ENCODE measurements at places on chromosomes 7 and 10.

DNA sequence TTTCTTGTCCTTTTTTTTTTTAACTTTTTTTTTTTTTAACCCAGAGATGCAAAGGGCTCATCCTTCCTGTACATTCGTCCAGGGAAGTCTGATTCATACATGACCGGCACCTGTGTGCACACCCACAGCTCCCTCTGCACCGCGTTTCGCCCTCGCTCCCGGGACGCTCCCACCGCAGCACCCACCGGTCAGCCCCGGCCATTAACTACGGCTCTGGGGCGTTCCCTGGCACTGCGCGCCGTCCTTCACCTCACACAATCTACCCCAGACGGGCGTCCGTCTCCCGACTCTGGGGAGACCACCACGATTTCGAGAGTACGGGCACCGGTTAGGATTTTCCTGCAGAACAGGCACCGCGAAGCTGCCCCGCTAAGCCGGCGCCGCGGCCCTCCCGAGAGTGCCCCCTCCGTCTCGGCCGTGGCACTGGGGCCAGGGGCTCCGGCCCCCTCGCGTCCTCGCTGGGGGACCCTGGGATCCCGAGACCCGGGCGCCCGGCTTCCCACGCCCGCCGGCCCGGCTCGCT, 452 bp downstream of the ATE1 start:
- no peak for DNase-seq

DNA sequence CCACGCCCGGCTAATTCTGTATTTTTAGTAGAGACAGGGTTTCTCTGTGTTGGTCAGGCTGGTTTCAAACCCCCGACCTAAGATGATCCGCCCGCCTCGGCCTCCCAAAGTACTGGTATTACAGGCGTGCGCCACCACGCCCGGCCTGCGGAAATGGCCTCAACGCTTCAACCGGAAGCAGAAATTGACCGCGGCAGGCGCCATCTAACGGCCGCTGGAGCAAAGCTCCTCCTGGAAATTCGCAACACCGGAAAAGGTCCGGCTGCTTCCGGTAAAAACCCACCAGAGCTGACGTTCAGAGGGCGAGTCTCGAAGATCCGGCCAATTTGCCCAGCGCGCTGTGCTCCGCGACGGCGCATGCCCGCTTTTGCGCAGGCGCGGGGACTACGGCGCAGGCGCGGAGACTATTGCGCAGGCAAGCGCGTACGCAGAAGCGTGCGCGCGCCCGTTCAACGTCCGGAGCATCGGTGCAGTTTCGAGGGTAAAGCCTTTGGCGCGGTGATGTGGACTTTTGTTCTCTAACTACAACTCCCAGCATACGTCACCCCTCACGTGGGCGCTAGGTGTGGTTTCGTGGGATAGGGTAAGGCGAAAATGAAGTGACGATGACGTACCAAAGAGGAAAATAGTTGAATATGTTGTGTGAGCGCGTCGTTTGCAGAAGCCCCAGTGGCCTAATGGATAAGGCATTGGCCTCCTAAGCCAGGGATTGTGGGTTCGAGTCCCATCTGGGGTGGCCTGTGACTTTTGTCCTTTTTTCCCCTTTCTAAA, 915 bp upstream of the FMC1 start:
- DNase-seq: peak; percentile 99

- DNase-seq: no peak
These were observed 13.0 kb upstream of the INSIG1 start for GRCh38 chr7:155284496-155285274.

GRCh38 chr7:108146070-108146842, 16.1 kb upstream of the LAMB4 start:
- peak; percentile 85 for DNase-seq

- DNase-seq: peak; percentile 65
These were observed at the start of gene VWDE for GRCh38 chr7:12403287-12404181. TSS of gene VWDE (minus strand) at chr7:12403865. CDS start at chr7:12403716, 149 bp downstream.

DNA sequence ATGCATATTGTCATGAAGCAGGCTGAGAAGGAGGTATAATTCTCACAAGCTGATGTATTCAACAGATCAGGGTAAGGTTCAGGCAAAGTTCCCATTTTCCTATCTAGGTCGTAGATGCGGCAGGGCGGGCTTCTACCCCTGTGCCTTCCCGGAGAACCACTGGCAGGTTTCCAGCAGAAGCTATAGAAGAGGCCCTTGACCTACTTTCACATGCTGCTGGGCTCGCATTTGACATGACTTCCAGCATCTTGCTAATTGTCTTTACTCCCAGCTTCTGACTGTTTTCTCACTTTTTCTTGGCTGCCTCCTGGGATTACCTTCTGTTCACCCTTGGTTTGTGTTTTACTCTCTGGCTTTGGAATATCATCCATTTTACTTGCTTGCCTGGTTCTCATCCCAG, 32.6 kb upstream of the ORC5 start:
- DNase-seq: no peak

GRCh38 chr10:48800007-48800675, 115.5 kb downstream of the WDFY4 start:
- DNase-seq: no peak

DNA sequence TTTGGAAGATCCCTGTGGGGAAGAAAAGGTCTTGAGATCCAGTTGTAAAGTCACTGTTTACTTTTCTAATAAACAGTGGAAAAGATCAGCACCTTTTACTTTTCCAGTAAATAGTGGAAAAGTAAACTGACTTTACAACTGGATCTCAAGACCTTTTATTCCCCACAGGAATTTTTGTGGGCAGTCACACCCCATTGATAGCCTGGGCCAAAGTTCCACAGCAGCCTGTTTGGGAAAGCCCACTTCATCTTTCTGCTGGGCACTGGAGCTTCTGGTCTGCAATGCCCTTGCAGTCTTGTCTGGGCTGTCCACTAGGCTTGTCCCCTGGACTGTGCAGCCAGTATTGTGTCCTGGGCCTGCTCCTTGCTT, 50.2 kb downstream of the ADCY1 start:
- DNase-seq: no peak

- DNase-seq: no peak
These were observed 52.2 kb upstream of the FXYD4 start for GRCh38 chr10:43318976-43319960.

DNA sequence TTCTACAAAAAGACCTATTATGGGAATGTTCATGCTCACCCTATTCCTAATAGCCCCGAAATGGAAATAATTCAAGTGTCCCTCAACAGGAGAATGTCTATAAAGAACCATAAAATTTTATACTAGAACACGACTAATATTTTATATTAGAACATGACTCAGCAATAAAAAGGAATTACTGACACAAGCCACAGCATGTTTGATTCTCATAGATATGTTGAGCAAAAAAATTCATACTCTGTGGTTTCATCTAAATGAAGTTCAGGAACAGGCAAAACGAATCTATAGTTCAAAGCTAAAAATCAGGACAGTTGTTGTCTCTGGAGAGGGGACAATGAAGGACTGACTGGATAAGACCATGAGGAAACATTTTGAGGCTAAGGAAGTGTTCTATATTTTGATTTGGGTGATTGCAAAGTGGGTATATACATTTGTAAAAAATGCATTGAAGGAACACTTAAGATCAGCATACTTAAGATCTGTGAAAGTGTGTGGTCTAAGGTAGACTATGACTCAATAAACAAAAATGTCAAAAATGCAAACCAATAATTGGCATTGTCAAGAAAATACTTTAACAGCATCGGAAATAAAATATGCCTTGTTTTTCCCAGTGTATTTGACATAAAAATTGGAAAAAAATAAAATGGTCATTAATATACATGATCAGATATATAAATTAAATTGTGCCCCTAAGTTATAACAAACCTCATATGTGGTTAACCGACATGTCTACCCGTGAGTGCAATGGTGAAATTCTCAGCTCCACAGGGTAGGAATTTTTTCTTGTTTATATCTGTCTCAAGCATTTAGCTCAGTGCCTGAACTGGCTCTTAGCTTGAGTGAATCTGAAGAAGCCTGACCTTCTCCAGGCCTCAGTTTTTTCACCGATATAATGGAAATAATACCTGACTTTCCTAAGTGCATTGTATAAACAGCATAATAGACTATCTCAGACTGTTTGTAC, 124.9 kb upstream of the CTTNBP2 start:
- no peak for DNase-seq

- DNase-seq: no peak
These were observed 94.0 kb downstream of the SLC37A3 start for GRCh38 chr7:140304191-140304799.

DNA sequence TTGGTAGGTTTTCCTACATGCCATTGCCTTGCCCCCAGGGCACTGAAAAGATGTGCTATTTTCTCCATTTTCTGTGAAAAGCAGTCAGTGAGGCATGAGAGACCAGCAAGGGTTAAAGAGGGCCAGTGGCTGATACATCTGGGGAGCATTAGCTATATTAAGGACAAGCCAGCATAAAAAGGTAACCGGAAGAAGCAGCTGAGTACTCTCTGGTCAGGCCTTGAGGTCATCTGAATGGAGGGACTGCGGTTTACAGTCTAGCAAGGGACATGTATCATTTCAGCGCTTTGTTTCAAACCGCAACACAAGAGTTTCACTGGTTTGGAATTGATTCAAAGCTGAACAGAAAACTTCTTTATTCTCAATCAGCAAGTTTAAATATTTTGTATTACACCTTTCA, 120.4 kb downstream of the EPDR1 start:
- no peak for DNase-seq

- no peak for DNase-seq
These were observed 77.6 kb downstream of the DENND2A start for GRCh38 chr7:140562926-140563481.

DNA sequence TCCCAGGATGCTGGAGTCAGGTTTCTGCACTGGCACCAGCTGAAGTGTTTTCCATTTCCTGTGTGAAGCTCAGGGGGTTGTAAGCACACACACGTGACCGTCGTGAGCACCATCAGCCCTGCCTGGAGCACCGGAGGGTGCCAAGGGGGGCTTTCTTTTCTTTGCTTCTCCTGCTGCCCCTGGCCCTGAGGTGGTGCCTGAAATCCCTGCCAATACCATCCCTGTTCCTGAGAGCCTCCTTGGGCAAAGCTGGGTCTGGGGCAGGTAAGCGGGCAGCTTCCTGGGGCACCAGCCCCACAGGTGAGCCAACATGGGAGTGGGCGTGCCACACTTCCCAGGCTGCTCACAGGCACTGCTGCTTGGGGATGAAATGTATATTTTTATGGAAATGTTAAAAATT, 593.6 kb downstream of the DNAJB6 start:
- no peak for DNase-seq

DNA sequence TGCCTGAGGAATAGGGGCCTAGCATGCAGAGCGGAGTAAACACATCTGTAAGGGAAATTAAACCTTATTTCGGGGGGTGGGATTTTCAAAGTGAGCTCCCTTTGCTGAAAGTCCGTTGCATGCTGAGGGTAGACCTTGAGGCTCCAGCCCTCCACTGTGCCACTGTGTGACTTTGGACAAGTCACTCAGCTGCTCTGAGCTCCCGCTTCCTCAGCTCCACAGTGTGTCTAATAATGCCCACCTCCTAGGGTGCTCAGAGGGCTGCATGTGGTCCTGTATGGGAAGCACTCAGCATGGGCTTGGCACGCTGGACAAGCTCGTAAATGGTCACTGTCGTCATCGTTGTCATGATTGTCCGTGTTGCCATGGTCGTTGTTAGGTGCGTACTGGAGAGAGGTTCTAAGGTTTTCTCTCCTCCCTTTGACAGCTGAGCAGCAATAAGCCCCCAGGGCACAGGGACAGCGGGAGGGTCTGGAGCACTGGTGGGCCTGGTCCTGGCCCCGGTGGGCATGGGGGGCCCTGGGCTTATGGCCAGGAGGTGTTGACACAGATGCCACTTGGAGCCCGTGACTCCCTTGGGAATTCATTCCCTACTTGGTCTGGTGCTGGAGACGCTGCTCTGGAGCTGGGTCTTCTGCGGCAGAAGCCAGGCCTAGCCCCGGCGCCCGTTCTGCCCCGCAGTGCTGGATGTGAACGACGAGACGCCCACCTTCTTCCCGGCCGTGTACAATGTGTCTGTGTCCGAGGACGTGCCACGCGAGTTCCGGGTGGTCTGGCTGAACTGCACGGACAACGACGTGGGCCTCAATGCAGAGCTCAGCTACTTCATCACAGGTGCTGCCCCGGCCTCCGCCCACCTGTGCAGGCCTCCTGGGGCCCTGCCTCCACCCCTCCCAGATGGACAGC, 13.1 kb downstream of the C10orf105 start:
- DNase-seq: no peak

- DNase-seq: no peak
These were observed 27.8 kb downstream of the HEPACAM2 start for GRCh38 chr7:93198472-93198871.

DNA sequence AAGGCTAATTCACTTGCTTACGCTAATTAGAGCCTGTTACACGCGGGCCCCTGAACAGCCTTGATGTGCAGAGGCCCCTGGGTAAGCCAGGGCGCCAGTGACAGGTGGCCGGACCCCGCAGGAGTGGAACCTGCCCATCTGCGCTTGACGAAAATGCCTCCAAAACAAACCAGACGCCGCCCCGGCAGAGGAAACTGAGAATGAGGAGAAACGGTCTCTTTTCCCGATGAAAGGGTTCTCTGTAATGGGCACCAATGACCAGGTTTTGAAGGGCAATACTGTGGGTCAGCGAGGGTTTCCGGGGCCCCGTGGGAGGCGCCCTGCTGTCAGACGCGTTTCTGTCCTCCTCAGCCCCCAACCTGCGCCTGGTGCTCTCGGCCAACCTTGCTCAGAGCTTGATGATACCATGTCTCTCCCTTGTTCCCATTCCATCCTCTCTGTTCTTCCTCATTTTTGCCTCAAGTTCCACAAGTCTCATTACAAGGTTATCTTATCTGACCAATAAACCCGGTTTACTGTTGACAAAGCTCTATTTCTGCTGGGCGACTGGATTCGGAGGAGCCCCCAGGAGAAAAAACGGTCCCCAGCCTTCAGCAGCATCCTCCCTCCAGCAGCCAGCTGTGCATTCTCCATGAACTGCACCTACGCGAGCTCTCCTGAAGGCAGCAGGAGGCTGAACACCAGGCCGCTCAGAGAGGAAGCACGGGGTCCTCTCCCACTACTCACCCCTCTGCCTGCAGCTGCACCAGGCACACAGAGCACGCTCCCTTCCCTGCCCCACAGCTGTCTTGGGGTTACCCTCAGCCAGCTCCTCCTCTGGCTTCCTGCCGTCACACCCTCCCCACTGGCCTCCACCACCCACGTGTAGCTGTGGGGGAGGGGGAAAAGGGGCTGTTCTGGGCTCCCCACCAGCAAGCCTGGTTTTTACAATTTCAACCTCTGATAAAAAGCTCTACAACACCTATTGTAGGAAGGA, 202.0 kb downstream of the MAD1L1 start:
- no peak for DNase-seq

- DNase-seq: no peak
These were observed 1083.4 kb upstream of the LRRN3 start for GRCh38 chr7:110007320-110008063.

DNA sequence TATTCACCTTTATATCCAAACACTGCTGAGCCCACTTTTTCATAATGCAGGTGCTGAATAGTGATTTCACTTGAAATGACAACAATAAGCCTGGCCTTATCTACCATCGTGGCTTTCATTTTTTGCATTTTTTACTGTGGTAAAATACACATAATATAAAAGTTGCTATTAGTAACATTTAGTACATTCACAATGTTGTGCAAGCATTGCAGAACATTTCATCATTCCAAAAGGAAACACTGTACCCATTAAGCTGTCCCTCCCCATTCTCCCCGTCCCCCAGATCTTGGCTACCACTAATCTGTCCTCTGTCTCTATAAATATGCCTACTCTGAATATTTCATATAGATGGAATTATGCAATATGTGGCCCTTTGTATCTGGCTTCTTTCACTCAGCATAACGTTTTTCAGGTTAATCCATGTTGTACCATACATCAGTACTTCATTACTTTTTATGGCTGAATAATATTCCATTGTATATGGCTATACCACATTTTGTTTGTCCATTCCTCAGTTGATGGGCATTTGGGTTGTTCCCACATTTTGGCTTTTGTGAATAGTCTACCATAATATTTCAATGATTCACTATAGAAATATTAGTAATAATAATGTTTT, 68.5 kb upstream of the ARID5B start:
- DNase-seq: no peak

GRCh38 chr10:102682416-102682815, 31.8 kb downstream of the ARL3 start:
- no peak for DNase-seq

Data from right hindlimb (tissue), 1 donor.